ENCODE measurements at places on chromosomes 3 and 15. TPM values are rescaled to one million over a fixed set of nuclear protein-coding genes. Genes with fewer than 3 reads are reported as not detected.

GRCh38 chr3:160125258-160125657, 100.0 kb upstream of the C3orf80 start:
- H3K27me3 ChIP-seq, result no peaks in the 10 kb centered on the region
- H3K27ac ChIP-seq, result no peak overlapping the region
- no peaks in the 10 kb centered on the region for H3K4me1 ChIP-seq
- DNase-seq, result no peak

Gene MYRIP
- 11.2 TPM for total RNA-seq

GRCh38 chr3:69178082-69178481, 55.7 kb upstream of the LMOD3 start:
- no peak overlapping the region for H3K4me3 ChIP-seq
- peaks cover 7% of the 10 kb centered on the region for H3K36me3 ChIP-seq
- no peak overlapping the region for H3K27ac ChIP-seq
- no peaks in the 10 kb centered on the region for H3K27me3 ChIP-seq

Gene TEX55
- total RNA-seq, result not detected

Gene GABRR3
- not detected for total RNA-seq

Data from pancreas (tissue), 10 donors.